ENCODE measurements at places on chromosomes 3 and 15.

- DNase-seq, result no peak
Measured at GRCh38 chr15:70127288-70127746, 29.6 kb upstream of the TLE3 start.

DNA sequence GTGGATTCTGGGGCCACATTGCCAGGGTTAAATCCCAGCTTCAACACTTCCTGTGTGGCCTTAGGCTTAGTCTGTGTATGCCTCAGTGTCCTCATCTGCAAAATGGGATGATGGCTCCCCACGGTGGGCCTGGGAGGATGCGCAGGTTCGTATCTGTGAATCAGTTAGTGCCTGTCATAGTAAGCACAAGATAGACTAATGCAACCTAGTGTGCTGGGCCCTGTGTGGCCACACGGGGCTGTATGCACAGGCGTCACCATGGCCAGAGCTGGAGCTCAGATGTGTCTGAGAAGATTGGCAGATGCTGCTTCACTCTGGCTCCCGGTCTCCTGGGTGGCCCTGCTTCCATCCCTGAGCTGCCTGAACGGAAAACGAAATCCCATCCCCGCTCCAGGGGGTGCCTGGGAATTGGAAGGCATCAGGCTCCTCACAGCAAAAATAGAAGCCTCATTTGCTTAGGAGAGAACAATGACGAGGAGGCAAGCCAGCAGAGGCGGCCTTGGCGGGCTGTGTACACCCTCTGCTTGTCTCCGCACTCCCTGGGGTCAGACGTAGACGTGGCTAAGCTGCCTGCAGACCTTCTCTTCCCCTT lies 103.6 kb downstream of the APBA2 start:
- no peak for DNase-seq

- no peak for DNase-seq
Measured at GRCh38 chr3:127291611-127292010, 3.8 kb upstream of the PRR20G start.

DNA sequence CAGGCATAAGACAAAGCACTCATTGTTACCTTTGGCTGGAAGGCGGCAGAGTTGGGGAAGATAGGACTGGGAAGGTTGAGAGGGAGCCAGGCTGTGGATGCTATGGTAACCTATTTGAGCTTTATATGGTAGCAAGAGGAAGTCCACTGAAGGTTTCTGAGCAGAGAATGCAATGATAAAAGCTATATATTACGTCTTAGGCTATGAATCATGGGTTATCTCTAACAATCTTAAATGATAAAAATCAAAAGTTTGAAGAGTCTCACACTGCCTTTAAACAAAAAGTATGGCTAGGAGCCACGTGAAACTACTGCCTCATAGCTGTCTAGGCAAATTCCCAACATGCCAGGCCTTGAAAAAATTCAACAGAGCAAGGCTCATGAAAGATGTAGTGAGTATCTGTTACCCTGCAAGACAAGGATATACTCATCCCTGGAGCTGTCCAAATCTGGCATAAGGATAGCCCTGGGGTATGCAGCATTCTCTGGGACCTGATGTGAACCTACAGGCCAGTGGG lies 4.1 kb downstream of the P3H2 start:
- no peak for DNase-seq

- DNase-seq, result no peak
Measured at GRCh38 chr3:8320711-8321458, 180.7 kb upstream of the LMCD1 start.

GRCh38 chr15:94701281-94701985 lies 470.1 kb downstream of the MCTP2 start:
- no peak for DNase-seq

DNA sequence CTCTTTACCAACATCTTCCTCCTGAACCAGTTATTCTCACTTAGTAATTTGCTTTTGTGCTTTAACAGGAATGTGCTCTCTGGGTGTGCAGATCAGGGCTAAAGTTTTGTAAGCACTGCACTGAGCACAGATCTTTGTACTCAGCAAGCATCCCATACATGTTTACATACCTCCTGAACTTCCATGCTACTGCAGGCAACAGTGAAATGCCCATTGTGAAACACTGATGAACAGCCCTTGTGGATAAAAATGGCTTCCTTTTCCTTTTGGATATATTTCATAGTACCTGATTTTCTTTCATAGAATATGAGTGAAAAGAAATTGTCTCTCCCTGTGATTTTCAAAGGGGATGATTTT lies 855.9 kb downstream of the MCTP2 start:
- no peak for DNase-seq

GRCh38 chr3:103512595-103512994 lies 1077.8 kb downstream of the ZPLD1 start:
- no peak for DNase-seq
